ENCODE measurements at places on chromosomes 7 and 10.

DNA sequence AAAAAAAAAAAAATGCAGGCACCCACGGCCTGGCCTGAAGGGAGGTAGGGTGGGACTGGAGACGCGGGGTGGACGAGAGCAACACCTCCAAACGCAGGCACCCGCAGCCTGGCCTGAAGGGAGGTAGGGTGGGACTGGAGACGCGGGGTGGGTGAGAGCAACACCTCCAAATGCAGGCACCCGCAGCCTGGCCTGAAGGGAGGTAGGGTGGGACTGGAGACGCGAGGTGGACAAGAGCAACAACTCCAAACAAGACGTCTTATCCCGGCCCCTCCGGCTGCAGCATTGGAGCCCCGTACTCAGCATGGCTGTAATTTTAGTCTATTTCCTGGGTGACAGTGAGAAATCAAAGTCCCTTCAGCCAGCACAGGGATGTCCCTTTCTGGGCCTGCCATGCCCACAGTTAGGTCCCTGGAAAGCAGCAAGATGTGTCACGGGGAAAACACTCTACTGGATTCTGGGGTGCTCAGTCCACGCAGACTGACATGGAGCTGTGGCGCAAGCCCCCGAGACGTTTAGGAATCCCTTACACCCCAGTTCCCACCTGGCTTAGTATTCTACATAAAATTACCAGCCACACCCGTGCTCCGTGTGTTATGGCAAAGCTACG is 119.9 kb downstream of the WDR37 start:
- no peak for DNase-seq

GRCh38 chr10:58952747-58953466 is 223.5 kb upstream of the PHYHIPL start:
- DNase-seq = peak; percentile 9

DNA sequence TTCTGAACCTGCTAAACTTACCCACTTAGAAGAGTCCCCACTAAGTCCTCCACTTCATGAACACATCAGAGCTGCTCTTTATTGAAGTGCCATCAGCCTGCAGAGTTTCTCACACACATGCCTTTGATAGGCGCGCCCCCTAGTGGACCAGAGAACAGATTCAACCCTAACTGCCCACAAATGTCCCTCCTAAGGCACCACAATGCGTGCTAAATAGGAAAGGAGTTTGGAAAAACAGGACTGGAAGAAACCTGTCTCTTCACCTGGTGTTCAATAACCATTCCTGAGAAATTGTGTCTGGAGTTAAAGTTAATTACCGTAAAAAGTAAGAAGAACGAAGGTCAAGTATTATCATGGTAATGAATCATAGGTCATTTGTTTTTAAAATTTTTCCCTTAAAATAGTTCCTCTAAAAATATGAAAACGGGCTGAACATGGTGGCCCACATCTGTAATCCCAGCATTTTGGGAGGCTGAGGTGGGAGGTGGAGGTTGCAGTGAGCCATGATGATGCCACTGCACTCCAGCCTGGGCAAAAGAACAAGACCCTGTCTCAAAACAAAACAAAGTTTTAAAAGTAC is 249.7 kb downstream of the ELMO1 start:
- no peak for DNase-seq

DNA sequence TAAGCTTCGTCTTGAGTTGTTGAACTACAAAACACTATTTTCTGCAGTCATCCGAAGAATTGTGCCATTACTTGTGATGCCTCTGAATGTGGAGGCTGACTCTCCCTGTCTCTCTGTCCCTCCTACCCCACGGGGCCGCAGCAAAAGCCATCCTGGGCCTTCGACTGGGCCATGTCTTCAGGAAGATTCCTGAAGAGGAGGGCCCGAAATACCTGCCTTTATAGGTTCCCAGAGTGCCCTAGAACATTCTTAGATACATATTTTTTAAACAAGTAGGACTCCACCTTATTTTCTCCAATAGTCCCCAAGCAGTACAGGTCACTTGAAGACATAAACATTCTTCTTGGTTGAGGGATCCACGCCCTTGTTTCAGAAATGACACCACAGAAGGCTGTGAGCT is 8.1 kb downstream of the IGFBP3 start:
- DNase-seq = no peak

GRCh38 chr7:30420662-30421061 is 57.9 kb downstream of the NOD1 start:
- DNase-seq = no peak
